ENCODE measurements at places on chromosomes 1 and 21. TPM values are rescaled to one million over a fixed set of nuclear protein-coding genes. Genes with fewer than 3 reads are reported as not detected.

Gene CNN3
- total RNA-seq, result 268 TPM

Gene SH2D2A
- total RNA-seq, result 0.84 TPM

Gene ZNF683
- total RNA-seq, result not detected

DNA sequence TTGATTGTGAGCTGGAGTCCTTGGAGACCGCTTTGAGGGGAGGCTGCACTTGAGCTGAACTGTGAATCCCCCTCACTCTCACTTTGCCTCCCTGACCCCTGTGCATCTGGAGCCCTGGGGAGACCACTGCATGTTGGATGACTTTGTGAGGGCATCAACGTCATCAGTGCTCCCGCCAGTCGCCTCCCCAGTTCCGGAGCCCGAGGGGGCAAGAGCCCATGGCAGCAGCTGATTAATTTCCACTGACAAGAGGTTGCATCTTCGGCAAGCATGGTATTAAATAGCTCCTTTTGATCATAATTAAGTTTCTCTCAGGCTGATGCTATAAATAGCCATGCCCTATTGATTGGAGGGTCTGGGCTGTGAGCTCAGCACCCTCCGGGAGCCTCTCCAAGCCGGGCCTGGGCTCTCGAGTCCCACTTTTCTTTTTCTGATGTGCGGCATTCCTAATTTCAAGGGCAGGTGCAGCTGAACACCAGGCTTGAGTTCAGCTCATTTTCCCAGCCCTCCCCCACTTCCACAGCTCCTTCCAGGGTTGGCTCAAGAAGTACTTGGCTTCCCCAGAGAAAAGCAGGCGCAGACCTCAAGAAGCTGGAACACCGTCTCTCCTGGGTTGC, 33.2 kb downstream of the KCND3 start:
- no peak overlapping the region for H3K27ac ChIP-seq
- no peaks in the 10 kb centered on the region for H3K27me3 ChIP-seq
- H3K36me3 ChIP-seq, result no peaks in the 10 kb centered on the region
- H3K4me1 ChIP-seq, result peaks cover 35% of the 10 kb centered on the region

- no peak for DNase-seq
- peaks cover 12% of the 10 kb centered on the region for H3K27me3 ChIP-seq
- H3K36me3 ChIP-seq, result no peaks in the 10 kb centered on the region
- H3K4me3 ChIP-seq, result no peak overlapping the region
- H3K4me1 ChIP-seq, result peaks cover 18% of the 10 kb centered on the region
Measured at GRCh38 chr1:153483776-153484175, 23.3 kb upstream of the S100A7 start.

DNA sequence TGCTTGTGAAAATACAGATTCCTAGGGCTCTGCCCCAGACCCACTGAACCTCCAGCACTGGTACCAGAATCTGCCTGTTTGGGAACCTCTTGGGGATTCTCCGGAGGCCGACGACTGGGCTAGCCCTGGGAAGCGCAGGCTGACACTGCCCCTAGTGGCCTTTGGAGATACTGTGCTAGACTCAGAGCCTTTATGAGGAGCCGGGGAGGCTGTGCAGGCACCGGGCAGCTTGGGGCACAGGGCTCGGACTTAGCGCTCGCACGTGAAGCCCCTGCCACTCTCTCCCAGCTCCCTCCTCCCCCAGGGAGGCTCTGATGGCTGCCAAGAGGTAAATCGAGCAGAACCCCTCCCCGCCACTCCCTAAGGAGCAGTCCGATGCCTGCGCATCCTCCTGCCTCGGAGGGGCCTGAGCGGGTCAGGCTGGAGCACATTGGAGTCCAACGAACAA, 144.6 kb upstream of the TNR start:
- H3K27ac ChIP-seq, result no peak overlapping the region
- no peaks in the 10 kb centered on the region for H3K36me3 ChIP-seq
- peaks cover 9% of the 10 kb centered on the region for H3K4me1 ChIP-seq
- H3K27me3 ChIP-seq, result no peaks in the 10 kb centered on the region
- no peak overlapping the region for H3K4me3 ChIP-seq
- no peak for DNase-seq

- no peak overlapping the region for H3K27ac ChIP-seq
- no peaks in the 10 kb centered on the region for H3K27me3 ChIP-seq
- no peak overlapping the region for H3K4me3 ChIP-seq
- H3K36me3 ChIP-seq, result no peaks in the 10 kb centered on the region
- DNase-seq, result no peak
Measured at GRCh38 chr1:116256875-116257274, 116.2 kb upstream of the ATP1A1 start.

GRCh38 chr1:102919659-102920058, 188.7 kb downstream of the COL11A1 start:
- no peaks in the 10 kb centered on the region for H3K36me3 ChIP-seq
- no peak overlapping the region for H3K27ac ChIP-seq
- DNase-seq, result no peak
- H3K4me1 ChIP-seq, result no peaks in the 10 kb centered on the region
- no peak overlapping the region for H3K4me3 ChIP-seq
